ENCODE measurements at places on chromosomes 3 and 15.

GRCh38 chr3:119649761-119650160, 10.6 kb downstream of the POPDC2 start:
- no peak for DNase-seq

DNA sequence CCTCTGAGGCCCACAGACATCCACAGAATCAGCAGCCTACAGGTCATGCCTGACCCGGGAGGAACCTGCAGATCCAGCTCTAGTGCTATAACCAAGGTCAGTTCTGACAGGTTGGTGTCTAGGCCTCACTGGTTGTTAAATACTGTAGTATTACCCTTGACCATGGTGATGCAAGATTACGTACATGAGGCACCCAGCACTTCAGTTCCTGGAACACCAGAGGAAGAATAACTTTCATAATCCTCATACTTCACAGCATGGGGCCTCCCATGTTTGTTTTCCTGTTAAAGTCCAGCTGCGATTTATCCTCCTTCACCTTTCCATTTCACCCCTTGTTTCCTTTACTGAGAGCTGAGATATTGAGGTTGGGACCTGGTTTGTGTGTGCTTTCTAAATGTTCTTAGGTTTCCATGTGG, 34.4 kb upstream of the GLCE start:
- DNase-seq: peak; percentile 46

GRCh38 chr15:63414474-63415120, 33.0 kb upstream of the CA12 start:
- no peak for DNase-seq

- DNase-seq: peak; percentile 25
These were observed 448 bp downstream of the PLXNB1 start for GRCh38 chr3:48429317-48429959.

DNA sequence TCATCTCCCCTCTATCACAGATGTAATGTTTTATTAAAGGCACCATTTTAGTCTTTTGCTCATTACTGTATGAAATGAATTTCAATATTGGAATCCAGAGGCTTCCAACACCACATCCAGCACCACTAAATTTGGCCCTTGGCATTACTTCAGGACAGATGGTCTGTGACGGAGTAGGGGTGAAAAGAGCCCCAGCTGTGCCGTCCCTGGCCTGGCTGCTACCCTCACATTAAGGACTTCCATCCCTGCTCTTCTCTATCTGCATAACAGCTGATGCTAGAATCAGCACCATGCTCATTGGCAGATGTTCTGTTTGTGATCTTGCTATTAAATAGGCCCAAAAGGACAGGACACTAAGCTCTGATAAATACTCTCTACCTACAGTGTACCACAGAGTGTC, 152.9 kb downstream of the IL1RAP start:
- DNase-seq: no peak

DNA sequence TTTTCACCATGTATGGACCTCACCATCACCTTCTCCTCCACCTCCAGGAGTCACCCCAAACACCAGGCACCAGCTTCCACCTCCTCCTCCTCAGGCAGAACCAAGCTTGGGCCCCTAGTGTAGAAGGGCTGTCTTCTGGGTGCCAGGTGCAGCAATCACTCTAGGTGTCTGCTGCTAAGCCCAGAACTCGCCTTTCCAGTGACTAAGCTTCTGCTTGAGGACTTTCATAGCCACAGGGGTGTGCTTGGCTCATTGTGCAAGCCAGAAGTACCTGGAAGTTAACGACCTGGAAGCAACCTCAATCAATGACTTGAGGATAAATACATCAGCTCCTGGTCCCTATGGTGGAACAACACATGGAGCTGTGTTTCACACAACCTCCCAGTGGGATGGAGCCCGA, 49.8 kb upstream of the PXYLP1 start:
- DNase-seq: no peak

- DNase-seq: no peak
These were observed 551.9 kb upstream of the GOLIM4 start for GRCh38 chr3:168647582-168647981.

DNA sequence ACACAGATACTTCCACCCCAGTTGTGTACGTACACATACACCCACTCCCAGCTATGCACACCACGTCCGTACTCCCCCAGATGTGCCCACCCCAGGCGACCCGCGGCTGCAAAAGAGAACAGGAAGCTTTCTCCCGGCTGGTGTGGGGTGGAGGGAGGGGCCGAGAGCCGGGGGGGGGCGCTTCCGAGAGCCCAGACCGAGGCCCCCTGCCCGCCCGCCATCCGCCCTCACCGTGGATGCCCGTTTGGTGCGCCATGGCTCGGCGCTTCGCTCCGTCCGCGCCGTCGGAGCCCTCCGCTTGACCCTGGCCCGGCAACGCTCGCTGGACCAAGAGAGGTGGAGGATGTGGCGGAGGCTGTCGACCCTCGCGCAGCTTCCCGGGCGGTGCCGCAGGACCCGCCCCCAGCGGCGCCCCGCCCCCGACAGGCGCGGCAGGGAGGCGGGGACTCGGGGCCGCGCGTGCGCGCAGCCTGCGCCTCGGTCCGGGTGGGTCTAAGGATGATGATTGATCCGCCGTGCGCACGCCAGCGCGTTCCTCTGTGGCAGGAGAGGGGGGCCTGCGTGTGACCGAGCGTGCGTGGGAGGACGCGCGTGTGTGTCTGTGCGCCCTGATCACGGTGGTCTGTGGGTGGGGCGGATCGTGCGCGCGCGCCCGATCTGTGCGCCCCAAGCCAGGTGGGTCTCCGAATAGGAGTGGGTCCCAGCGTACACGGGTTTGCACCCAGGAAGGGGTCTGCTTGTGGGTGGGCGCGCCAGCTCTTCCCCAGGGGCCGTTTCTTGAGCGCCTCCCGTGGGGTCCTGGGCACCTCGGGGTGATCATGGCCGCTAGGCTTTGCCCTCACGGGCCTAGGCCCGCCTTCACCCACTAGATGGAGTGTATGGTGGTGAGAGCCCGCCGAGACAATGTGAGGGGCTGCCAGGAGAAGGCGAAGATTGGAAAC, at the start of gene TWF2:
TSS of gene TWF2 (minus strand) at position 398 of the 941 bp plus-strand sequence. CDS start at position 256, 142 bp downstream.
- DNase-seq: peak; percentile 80

- DNase-seq: no peak
These were observed 32.1 kb upstream of the TNFAIP8L3 start for GRCh38 chr15:51126842-51127241.

- DNase-seq: peak; percentile 69
These were observed 325.0 kb downstream of the RBMS3 start for GRCh38 chr3:29605845-29606244.

- DNase-seq: no peak
These were observed 116.4 kb downstream of the SENP2 start for GRCh38 chr3:185702262-185703225.

GRCh38 chr3:169295912-169296570, 367.5 kb downstream of the MECOM start:
- DNase-seq: no peak

DNA sequence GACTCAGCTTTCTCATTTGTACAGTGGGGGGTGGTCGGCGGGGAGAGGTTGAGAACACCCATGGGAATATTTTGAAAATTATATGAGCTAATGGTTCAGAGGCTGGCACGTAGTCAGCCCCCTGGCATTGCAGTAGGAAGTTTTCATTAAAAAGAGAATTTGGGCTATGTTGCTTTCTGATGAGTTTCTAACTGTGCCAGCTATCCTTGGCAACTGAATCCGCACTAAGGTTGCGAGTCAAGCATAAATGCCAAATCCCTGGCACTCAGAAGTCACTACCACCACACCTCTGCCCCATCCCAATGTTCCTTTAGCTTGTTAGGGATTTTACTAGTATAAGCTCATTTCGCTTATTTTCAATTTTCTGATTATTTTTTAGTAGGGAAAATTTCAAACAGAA, 91.6 kb downstream of the DNASE1L3 start:
- no peak for DNase-seq

- no peak for DNase-seq
These were observed 716 bp downstream of the SELENOS start for GRCh38 chr15:101276501-101277037.

DNA sequence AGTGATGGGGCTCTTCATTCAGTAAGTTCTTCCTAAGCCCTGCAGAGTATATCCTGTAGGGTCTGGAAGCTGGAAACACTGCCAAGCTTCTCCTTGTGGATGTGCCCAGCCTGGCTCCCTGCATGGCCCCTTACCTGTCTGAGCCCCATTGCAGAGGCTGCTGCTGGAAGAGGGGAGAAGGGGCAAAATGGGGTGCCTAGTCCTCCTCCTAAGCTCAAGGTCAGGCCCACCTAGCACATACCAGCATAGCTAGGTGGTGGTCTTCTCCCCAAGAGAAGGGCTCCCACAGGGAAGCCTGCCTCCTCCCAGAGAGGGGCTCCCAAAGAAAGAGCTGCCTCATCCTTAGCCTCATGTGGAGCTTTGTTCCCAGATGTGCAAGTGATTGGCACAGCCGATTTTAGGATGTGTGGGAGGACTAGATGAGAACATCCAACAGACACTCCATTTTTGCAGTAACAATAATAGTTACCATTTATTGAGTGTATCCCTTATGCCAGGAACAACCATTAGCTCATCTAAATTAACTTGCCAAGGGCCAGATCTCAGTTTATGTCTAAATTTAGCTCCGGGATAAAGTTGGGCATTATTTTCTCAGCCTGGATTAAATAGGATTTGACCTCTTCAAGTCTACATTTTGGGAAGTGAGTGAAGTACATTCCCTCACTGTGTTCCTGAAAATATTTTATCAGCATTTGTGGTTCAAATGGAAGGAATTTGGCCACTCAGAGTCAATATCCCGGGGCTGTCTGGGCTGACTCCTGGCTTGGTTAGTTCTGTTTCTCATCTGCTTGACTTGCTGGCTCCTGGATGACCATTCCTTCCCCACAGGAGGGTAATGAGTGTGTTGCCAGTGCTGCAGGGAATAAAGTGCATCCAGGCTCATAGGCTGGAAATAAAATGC, 291.1 kb upstream of the ROPN1 start:
- peak; percentile 21 for DNase-seq

DNA sequence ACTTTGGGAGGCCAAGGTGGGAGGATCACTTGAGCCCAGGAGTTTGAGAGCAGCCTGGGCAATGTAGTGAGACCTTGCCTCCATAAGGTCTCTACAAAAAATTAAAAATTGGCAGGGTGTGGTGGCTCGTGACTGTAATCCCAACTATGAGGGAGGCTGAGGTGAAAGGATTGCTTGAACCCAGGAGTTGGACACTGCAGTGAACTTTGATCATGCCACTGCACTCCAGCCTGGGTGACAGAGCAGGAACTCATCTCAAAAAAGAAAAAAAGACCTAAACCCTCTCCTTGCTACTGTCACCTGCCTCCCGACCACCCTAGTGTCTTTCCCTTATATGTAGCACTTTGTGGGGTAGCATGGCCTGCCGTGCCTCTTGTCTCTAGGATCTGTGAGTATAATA, 23.8 kb upstream of the AQP9 start:
- DNase-seq: no peak

DNA sequence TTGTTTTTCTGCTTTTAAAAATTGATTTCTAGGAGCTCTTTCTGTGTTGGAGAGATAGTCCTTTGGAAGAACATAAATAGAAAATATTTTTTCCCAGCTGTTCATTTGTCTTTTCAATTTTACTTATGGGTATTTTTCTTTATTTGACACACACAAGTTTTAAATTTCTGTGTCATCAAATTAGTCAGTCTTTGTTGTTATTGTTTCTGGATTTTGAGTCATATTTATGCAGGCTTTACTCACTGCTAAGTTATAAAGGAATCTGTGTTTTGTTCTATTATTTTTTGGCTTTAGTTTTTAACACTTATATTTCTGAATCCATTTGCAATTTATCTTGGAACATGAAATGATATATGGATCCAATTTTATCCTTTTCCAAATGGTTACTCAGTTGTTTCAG, 5.9 kb upstream of the GHSR start:
- DNase-seq: no peak

GRCh38 chr3:152339881-152340505, 71.3 kb downstream of the MBNL1 start:
- no peak for DNase-seq

DNA sequence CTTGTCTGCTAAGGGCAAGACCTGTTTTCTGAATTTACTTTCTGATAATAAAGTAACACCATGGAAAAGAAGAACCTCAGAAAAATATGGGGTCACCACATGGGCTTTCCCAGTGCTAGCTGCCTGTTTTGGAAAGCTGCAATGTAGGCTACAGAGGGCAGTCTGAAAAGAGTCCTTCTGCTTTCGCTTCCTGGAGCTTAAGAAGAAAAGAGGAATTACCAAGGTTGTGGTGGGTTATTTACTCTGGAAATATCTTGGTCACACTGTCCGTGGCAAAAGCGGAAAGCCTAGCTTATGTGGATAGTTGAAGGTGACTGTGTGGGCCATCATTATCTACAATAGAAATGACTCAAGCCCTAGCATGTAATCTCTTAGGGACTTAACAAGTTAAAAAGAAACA, 31.7 kb upstream of the IP6K2 start:
- DNase-seq: no peak

- DNase-seq: no peak
These were observed 17.0 kb upstream of the RPL29 start for GRCh38 chr3:52012699-52013098.

DNA sequence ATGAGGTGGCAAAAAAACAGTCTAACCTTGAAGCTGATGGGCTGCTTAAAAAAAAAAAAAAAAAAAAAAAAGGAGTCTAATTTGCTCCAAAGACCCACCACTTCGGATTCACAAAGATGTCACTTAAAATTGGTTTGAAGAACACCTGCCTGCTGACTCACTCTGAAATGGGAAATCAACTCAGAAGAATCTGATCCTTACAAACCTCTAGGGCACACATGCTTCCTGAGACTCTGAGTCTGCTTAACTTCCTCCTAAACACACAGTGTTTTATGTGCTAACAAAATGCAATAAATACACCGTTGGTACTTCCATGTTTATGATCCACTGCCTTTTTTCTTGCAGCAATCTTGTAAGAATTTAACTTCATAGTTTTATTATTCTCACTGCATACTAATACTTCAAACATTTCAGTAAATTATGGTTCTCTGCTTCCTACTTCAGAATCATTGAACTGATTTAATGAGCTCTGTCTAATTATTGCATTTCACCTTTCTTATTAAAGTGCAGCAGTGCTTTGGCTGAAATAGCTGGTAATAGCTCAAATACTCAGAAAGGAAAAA, 73.0 kb upstream of the FRMD4B start:
- DNase-seq: no peak

DNA sequence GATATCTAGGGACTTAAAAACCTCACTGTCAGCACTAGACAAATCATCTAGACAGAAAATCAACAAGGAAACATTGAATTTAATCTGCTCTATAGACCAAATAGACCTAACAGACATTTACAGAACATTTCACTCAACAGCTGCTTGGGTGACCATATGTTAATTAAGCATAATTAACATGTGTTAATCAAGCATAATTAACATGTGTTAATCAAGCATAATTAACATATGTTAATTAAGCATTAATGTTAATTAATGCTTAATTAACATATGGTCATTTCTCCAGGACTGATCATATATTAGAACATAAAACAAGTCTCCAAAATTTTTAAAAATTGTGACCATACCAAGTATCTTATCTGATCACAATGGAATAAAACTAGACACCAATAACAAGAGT, 137.3 kb upstream of the MME start:
- no peak for DNase-seq

DNA sequence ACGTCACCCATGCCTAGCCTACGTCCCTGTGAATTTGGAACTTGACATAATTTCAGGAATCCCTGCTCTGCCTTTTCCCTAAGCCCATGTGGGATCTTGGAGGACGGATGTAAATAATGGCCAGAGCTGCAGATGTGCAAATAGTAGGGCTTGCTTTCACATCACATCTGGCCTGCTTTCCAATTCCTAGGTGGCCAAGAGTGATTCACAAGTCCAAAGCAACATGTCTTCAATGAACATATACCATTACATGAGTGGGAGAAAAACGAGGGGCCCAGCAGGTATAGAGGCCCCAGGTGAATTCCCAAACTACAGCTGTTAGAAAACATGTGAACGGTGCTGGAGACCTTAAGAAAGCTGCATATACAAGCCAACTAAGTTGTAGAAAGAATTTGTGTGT, 214.6 kb downstream of the MAGI1 start:
- DNase-seq: no peak

GRCh38 chr3:134743006-134743405, 52.1 kb upstream of the EPHB1 start:
- no peak for DNase-seq

Data from fibroblast of upper back skin (primary cell).